ENCODE measurements at places on chromosomes 7 and 10. TPM values are rescaled to one million over a fixed set of nuclear protein-coding genes. Genes with fewer than 3 reads are reported as not detected.
A peak's percentile ranks its signal among the peaks of the same experiment; 100 is the strongest.

PTPRE gene
- total RNA-seq, result 9.4 TPM

DNA sequence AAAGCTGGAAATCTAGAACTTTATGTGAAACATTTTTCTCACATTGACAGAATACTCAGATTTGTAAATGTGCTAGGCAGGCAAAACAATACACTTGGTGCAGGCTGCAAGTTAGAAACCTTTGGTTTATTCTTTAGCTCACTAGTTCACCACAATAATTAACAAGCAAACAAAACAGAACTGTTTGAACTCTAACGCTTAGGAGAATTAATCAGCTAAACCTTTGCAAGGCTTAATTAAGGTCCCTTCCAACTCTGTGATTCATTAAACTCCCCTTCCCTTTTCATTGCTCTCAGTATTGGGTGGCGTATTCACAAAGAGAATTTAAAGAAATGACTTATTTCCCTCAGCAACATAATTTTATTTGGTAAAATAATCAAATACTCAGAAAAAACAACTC is 99.0 kb downstream of the PON1 start:
- DNase-seq, result no peak

DNA sequence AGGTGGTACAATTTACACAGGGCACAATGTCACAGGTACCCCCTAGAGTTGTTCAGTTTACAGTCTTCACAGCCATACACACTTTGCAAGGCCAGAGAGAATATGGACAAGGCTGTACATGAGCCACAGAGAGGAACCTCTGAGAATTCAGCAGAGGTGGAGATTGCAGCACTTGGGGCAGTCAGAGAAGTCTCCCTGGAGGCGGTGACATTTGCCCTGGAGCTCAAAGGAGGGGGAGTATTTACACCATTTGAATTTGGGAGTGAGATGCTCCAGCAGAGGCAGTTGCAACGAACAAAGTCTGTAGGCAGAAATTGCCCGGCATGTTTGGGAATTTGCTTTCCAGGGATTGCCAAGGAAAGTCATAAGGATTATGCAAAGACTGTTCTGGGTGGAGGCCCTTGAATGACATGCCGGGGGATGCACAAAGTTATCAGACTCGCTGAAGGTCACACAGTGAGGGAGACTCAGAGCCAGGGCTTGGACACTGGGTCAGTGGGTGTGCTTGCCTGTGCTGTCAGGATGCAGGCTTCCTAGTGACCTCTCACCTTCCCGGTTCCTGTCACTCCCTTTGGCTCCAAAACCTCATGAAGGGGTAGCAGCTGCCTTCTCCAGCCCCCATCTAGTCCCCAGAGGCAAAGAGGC is 160.7 kb upstream of the PCBD1 start:
- no peak for DNase-seq

DNA sequence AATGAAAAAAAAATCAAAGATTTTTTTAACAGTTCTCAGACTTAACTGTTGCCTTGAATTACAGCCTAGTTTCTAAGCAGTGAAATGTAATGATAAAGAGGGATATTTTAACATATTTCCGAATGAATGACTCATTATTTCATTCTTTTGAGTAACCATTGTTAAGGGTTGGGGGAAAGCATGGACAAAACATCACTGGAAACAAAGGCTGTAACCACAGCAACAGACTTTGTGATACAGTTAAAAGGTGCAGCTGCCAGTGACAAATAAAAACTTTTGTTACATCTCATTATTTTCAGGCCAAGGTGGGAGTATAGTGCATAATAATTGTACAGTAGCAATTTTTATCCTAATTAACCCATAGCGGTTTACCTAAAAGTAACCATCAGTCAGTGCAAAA is 172.6 kb downstream of the LRRTM3 start:
- DNase-seq, result no peak

- no peak for DNase-seq
Measured at GRCh38 chr7:129225931-129226572, 1.2 kb downstream of the AHCYL2 start.

GRCh38 chr10:24307116-24307515 is 98.2 kb downstream of the KIAA1217 start:
- DNase-seq, result no peak

DNA sequence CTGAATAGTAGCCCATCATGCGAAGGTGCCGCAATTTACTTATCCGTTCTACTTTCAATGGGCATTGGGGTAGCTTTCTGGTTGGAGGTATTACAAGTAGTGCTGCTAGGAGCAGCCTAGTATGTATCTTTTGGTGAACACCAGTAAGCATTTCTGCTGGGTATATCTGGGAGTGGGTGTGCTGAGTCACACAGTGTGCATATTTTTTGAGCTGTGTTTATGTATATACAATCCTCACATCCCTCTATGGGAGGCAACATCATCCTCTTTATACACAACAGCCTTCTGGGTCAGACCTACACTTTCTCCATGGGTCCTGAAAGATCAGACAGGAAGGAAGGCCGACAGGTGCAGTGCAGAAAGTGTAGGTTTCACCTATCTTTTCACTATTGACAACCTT is 36.3 kb downstream of the PYROXD2 start:
- no peak for DNase-seq

- no peak for DNase-seq
Measured at GRCh38 chr10:29648983-29649268, 14.2 kb upstream of the SVIL start.

- peak; percentile 76 for DNase-seq
Measured at GRCh38 chr10:13659887-13660550, 73.3 kb downstream of the PRPF18 start.

GRCh38 chr10:74976565-74976964 is 134.9 kb upstream of the SAMD8 start:
- no peak for DNase-seq

Measured in uterus (tissue), 4 donors.